ENCODE measurements at places on chromosomes 16 and 17. TPM values are rescaled to one million over a fixed set of nuclear protein-coding genes. Genes with fewer than 3 reads are reported as not detected.

- peak; percentile 86 for DNase-seq
Observed at GRCh38 chr17:81044764-81045589, 10.0 kb downstream of the BAIAP2 start.

- DNase-seq = no peak
Observed at GRCh38 chr17:39408360-39408759, 6.9 kb upstream of the FBXL20 start.

DNA sequence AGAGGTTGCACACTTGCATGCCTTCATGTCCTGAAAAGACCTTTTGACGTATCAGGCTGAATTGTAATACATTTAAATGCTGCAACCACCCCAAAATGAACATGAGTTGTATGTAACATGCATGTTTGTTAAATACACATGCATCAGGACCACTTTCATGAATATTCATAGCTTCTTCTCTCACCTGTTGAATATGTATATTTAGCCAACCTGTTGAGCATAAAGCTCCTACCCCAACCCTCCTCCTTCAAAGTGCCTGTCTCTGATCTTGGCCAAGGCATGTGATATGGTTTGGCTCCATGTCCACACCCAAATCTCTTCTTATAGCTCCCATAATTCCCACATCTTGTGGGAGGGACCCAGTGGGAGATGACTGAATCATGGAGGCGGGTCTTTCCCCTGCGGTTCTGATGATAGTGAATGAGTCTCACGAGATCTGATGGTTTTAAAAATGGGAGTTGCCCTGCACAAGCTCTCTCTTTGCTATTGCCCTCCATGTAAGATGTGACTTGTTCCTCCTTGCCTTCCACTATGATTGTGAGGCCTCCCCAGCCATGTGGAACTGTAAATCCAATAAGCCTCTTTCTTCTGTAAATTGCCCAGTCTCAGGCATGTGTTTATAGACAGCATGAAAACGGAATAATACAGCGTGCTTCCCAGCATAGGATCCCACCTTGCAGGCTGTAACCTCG lies 3.8 kb upstream of the CRYM start:
- DNase-seq = no peak

DNA sequence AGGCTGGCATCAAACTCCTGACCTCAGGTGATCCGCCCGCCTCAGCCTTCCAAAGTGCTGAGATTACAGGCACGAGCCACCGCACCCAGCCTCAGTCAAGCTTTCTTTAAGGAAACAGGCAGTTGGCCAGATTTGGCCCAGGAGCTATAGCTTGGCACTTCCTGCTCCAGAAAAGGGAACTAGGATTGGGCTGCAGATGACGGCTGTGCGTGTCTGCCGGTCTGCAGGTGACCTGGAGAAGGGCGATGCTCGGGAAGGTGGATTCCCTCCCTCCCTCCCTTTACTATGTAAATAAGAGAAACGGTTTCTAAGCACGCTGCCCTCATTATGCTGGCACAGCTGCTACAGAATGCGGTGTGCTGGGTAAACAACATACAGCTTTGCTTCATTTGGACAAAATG lies 215.9 kb downstream of the RPTOR start:
- DNase-seq = peak; percentile 90

DNA sequence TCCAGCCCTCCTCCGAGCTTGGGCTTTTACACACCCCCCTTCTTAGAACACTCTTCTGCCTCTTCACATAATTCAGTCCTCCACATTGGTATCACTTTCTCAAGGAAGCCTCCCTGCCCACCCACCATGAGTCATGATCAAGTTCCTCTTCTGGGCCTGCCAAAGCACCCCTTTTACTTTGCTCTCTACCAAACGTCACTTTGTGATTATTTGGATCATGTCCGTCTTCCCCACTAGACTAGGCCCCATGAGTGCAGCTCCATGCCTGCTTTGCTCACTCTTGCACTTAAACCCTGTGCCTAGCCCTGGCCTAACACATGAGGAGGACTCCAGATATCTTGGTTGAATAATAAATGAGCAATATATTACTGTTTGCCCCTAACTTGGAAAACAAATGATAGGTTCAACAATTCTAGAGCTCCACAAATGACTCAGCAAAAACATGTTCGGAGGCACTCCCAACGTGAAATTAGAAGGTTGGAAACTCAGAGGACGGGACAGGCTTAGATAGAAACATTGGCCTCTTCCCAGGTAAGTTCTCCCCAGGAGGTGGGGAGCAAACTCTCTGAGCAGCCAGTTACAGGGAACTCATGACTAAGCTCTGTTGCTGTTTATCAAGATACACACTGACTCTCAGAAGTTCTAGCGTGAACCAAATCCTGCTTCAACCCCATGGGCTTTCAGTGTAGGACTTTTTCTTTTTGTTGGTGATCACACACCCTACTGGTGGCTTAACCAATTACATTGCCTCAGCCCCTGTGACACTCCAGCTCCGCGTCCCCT lies 28.3 kb downstream of the G6PC1 start:
- peak; percentile 15 for DNase-seq

DNA sequence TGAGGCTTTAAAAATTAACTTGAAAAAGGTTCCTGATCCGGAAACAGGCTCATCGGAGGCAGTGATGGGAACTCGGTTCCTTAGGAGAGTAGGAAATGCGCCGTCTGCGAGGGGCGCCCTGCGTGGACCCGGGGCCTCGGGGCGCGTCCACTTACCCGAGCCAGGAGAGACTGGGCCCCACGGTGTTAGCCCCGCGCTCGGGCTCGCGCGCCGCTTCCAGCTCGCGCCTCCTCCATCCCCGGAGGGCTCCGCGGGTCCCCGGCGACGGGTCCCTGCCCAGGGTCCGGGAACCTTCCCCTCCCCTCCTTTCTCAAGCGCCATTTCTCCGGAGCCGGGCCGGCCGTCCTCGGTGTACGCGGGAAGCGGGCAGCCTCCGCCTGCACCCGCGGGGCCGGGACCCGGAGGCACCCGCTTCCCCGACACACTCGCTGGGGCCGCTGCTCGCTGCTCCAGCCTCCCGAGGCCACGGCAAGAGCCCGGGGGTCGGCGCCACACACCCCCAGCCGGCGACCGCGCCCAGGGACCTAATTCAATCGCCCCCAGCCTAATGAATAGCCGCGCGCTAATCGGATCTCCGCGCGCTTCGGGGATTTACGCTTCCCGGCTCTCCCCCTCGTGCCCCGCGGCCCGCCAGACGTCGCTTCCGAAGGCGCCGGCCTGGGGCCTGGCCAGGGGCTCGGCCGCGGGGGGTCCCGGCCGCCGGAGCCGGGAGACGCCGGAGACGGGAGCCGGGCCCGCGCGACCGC lies 2.2 kb upstream of the BAHCC1 start:
- no peak for DNase-seq

- DNase-seq = peak; percentile 7
Observed at GRCh38 chr16:6482696-6483468, 849.8 kb upstream of the RBFOX1 start.

DNA sequence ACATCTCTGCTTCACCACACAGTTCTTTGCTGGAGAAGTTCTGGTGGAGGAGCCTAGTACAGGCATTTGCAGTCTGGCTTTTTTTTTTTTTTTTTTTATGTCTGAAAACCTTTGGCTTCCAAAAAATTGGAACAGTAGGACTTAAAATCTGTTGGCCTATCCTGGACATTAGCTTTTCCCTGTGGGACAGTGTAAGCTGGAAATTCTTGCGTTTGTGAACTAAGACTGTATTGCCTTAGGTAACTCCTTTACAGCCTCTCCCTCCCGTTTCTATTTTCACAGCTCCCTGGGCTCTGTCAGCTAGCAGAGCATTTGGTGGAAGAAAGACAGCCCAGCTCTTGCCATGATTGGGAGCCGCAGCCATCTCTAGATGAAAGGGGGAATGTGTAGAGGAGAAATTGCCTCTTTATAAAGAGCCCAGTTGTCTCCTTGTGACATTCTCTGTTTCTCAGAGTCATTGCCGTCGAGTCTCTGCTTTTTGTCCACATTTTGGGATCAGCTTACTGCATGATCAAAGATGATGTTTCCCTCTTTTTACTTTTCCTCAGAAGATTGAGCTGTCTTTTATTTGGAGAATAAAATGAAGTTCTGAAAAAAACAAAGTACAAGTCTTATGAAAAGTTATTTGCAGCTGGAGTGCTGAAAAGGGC lies 227.5 kb downstream of the SPECC1 start:
- DNase-seq = no peak

DNA sequence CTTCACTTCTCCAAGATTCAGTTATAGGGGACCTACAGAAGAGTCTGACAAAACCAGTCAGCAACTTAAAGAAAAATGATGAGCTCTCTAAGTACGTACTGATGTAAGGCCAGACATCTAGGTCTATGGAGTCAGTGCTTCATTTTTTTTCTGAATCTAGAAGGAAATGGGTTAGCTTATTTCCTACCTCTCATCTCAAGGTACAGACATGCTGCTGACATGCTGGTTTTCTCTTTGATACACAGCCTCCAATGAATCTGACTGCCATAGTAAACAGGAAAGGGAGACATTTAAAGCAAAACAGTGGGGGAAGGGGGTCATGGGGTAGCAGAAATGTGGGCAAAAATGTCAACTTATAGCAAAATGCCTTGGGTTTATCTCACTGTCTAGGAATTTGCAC lies 16.4 kb downstream of the CDR2 start:
- DNase-seq = no peak

Gene KRT14
- 0.25 TPM for total RNA-seq
